ENCODE measurements at places on chromosomes 1 and 21. TPM values are rescaled to one million over a fixed set of nuclear protein-coding genes. Genes with fewer than 3 reads are reported as not detected.

GRCh38 chr1:95451054-95451453 is 217.0 kb downstream of the RWDD3 start:
- no peak for DNase-seq

The TSPEAR gene
- not detected for total RNA-seq

The THEMIS2 gene
- 30.6 TPM for total RNA-seq

The PHLDA3 gene
- 319 TPM for total RNA-seq

GRCh38 chr1:230818367-230818766 is 50.0 kb downstream of the C1orf198 start:
- DNase-seq, result no peak

DNA sequence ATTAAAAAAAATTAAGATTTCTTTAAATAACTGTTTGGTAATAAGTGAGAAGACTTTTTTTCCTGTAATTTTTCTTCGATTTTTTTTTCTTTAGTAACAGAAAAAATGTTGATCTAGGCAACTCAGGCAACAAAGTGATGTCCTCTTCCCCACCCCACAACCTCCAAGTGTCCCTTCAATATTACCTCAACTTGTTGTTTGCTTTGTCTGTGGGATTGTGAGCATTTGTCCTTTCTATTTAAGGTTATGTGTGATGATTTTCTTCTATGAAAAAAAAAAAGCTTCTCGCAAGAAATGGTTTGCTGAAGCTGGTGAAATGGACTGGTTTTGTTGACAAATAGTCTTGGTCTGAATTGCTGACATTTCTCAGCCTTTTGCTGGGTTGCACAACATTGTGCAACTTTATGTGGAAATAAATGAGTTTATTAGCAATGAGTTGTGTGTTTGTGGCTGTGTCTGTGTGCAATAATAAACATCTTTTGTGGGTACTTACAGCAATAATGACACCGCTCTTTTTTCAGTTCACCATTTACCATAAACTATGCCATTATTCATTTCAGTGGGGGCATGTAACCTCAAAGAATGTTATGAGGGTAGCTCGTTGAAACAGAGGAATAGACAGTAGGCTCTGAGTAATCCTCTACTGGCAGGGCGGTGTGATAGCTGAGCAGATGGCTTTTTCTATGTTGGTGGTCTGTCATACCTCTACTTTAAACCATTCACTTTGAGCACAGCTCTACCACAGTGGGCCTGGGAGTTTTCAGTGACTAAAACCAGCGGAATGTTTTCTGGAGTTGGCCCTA is 218.4 kb downstream of the HLX start:
- DNase-seq, result peak; percentile 94

The COL6A2 gene
- 941 TPM for total RNA-seq

DNA sequence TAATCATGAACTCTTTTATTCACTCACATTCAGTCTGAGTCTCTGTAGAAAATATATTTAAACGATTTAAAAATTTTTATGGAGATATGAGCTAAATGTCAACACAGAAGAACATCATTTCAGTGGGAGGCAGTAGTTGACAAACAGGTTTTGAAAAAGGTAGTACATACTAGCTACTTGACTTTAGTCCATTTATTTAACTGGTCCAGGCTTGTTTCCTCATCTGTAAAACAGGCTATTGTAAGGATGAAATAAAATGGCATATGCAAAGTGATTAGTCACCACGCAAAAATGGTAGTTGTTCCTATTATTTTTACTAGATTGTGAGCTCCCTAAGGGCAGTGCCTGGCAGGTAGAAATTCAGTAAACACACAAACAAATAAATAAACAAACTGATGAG is 75.2 kb downstream of the NTPCR start:
- no peak for DNase-seq

The FCGR3A gene
- total RNA-seq, result not detected

DNA sequence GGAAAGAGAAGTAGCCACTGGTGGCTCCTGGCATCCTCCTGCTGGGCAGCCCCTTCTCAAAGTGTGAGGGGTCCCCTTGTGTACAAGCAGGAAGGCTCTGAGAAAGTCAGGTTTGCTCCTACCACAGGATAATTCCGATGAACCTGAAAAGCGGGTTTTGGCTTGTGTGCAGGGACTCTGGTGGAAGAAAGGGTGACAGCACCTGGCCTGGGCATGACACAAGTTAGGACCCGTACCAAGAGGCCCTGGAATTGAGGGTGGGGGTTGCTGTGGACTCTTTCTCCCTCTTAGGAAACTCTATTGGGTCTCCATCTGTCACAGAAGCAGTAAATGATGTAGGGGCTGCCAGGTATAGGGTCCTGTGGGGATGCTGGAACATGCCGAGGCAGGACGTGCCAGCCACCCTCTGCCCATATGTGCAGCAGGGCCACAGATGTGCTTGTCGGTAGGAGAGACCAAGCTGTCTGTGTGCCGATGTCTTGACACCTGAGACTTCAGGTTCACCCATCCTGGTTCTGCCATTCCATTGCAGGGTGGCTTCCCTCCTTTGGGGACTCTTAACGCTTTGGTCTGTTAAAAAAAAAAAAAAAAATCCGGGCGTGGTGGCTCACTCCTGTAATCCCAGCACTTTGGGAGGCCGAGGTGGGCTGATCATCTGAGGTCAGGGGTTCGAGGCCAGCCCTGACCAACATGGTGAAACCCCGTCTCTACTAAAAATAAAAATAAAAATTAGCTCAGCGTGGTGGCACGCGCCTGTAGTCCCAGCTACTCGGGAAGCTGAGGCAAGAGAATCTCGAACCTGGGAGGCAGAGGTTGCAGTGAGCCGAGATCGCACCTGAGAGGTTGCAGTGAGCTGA is 9.8 kb downstream of the C1orf35 start:
- no peak for DNase-seq

DNA sequence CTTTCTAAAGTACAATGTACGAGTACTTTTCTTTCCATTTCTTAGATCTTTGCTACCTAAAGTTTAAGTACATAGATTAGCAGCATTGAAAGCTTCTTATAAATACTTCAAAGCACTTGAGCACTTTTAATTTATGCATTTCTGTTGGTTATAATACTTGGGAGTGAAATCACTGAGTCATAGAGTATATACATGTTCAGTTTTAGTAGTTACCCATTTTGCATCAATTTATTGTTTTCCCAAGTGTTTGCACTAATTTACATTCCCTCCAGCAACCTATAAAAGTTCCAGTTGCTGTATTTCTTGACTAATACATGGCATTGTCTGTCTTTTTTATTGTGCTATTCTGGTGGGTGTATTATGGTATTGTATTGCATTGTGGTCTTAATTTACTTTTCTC is 20.3 kb downstream of the PRKAA2 start:
- DNase-seq, result no peak

The SHISAL2A gene
- total RNA-seq, result not detected

- DNase-seq, result no peak
Observed at GRCh38 chr1:227191607-227192006, 126.7 kb downstream of the CDC42BPA start.

The C4BPA gene
- total RNA-seq, result not detected

DNA sequence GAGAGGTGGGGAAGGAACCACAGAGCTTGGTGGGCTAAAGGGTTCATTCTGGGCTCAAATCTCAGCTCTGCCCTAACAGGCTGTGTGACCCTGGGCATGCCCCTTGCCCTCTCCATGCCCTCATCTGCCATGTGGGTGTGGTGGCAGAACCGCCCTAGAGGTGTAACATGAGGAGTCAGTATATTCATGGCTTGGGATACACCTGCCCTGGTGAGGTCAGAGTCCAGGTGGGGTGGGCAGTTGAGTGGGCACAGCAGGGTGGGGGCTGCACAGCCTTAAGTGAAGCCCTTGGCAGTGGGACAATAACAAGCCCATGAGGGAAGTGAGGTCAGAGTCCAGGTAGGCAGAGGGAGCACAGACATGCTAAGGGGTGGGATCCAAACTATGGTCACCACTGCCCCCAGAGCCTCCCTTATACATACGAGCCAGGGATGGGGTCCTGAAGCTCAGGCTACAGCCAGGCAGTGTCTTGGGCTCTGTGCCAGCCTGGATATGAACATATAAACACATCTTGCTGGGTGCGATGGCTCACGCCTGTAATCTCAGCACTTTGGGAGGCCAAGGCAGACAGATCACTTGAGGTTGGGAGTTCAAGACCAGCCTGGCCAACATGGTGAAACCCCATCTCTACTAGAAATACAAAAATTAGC is 59.0 kb upstream of the EFHD2 start:
- DNase-seq, result no peak

- no peak for DNase-seq
Observed at GRCh38 chr1:36557041-36558000, 74.6 kb upstream of the CSF3R start.
